Epithelial cell of proximal tubule (primary cell): ENCODE measurements at places on chromosomes 12 and 14. TPM values are rescaled to one million over a fixed set of nuclear protein-coding genes. Genes with fewer than 3 reads are reported as not detected.

DNA sequence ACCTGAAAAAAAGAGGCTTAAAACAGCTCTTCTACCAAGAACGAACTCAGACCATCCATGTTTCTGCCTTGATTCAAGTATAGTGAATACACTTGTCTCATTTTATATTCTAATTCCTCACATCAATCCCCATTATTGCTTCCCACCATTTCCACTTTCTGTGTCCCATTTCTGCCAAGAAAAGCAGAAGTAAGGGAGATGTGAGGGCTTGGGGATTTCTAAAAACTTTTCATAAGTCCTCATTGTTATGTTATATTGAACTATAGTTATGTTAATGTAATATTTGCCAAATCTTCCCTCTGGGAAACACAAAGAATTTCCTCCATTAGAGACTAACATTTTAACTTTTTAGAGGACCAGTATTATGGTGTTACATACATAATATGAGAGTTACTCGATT, 48.2 kb upstream of the PSMA6 start:
- no peak for DNase-seq

- no peak for DNase-seq
These were observed 40.3 kb upstream of the ANKS1B start for GRCh38 chr12:100024974-100025555.

DAO gene
- not detected in 2 replicates for total RNA-seq

GPR65 gene
- total RNA-seq = not detected in 2 replicates

DNA sequence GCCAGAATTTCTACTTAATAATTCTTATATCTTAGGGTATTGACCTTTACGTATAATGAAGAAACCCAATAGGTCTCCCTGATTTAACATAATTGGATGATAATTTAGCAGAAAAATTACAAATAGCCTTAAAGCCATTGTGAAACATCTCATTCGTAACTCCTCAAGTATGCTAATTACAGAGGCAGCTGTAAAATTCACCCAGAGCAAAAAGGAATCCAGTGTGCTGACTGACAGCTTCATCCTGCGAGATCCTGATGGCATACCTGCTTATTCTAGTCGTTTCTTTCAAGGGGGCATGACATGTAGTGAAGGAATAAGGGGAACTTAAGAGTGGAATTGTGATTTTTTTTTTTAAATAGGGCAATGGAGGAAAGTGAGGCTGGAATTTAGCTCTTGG, 291.5 kb downstream of the FUT8 start:
- DNase-seq = no peak

GRCh38 chr12:81800298-81801148, 41.4 kb upstream of the PPFIA2 start:
- DNase-seq = peak; percentile 53

- no peak for DNase-seq
These were observed 208.4 kb downstream of the DPF3 start for GRCh38 chr14:72685456-72685855.
